ENCODE measurements at places on chromosomes 3 and 15. TPM values are rescaled to one million over a fixed set of nuclear protein-coding genes. Genes with fewer than 3 reads are reported as not detected.
A peak's percentile ranks its signal among the peaks of the same experiment; 100 is the strongest.

GRCh38 chr3:58502872-58503271 is 11.0 kb downstream of the KCTD6 start:
- H3K4me1 ChIP-seq = no peaks in the 10 kb centered on the region
- no peak overlapping the region for H3K27ac ChIP-seq
- H3K27me3 ChIP-seq = no peaks in the 10 kb centered on the region
- H3K36me3 ChIP-seq = peaks cover 38% of the 10 kb centered on the region
- H3K4me3 ChIP-seq = no peak overlapping the region

DNA sequence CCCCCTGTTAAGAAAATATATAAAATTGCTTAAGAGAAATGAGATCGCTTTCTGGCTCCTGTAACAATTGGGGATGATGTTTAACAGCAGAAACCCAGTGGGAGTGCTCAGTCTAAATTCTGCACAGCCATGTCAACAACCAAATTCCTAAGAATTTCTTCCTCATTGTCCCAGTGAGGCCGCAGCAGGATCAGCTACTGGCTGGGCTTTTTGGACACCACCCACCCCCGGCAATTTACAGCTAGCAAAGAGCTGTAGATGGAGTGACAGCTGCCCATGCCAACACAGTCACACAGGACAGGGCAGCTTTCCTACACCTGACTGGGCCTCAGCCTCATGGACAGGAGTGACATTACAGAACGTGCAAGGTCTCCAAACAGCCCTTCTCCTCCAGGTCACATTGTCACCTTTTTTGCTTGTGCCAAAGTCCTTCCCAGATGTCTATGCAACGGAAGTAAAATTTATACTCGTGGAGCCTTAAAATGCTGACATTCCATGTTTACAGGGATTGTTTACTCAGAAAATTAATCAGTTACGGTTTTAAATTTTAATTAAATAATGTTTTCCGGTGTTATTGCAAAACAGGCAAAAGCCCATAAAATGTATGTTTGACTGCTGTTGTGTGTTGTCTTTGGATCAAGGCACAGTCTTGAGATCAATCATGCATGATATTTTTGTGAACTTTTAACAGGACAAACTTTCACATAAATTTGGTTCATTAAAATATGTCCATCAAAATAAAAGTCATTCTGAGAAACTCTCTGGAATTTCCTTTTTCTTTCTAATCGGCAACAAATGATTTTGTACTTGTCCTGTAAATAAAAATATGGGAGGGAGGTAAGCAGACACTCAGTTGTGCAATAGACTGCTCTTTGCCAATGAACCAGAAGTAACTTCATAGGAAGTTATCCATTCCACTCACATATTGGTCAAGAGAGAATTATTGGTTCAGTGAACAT is 943.2 kb downstream of the MCTP2 start:
- no peak overlapping the region for H3K27ac ChIP-seq

- H3K27ac ChIP-seq = no peak overlapping the region
- no peak for DNase-seq
- H3K27me3 ChIP-seq = no peaks in the 10 kb centered on the region
- no peaks in the 10 kb centered on the region for H3K36me3 ChIP-seq
- H3K4me1 ChIP-seq = no peaks in the 10 kb centered on the region
Observed at GRCh38 chr3:61638741-61639140, 77.4 kb downstream of the PTPRG start.

GRCh38 chr3:16319307-16319706 is 54.3 kb downstream of the OXNAD1 start:
- peak overlapping the region; percentile 48 for H3K27ac ChIP-seq
- peaks cover 92% of the 10 kb centered on the region for H3K36me3 ChIP-seq
- peak; percentile 91 for DNase-seq
- no peak overlapping the region for H3K4me3 ChIP-seq
- no peaks in the 10 kb centered on the region for H3K27me3 ChIP-seq
- H3K4me1 ChIP-seq = peaks cover 68% of the 10 kb centered on the region

GRCh38 chr3:195131176-195131575 is 139.8 kb downstream of the XXYLT1 start:
- peaks cover 26% of the 10 kb centered on the region for H3K4me1 ChIP-seq
- no peak for DNase-seq
- no peaks in the 10 kb centered on the region for H3K27me3 ChIP-seq
- no peaks in the 10 kb centered on the region for H3K36me3 ChIP-seq
- H3K4me3 ChIP-seq = no peak overlapping the region

DNA sequence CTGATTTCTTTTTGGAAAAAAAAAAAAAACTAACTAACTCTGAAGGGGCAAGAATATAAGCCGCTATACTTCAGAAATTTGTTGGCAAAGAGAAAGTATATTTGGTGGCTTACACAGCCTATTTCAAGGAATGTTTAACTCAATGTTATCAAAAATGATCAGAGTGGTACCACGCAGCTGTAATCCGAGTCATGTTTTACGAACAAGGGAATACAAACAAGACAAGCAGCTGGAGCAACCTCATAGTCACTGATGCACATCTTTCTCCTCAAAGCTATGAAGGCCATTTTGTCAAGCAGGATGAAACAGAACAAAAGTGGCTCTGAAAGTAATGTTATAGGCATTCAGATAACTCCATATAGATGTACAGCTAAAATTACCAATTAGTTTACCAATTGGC is 81.2 kb downstream of the SCAPER start:
- H3K27me3 ChIP-seq = no peaks in the 10 kb centered on the region
- peaks cover 7% of the 10 kb centered on the region for H3K36me3 ChIP-seq
- no peak overlapping the region for H3K4me3 ChIP-seq
- H3K4me1 ChIP-seq = no peaks in the 10 kb centered on the region

DNA sequence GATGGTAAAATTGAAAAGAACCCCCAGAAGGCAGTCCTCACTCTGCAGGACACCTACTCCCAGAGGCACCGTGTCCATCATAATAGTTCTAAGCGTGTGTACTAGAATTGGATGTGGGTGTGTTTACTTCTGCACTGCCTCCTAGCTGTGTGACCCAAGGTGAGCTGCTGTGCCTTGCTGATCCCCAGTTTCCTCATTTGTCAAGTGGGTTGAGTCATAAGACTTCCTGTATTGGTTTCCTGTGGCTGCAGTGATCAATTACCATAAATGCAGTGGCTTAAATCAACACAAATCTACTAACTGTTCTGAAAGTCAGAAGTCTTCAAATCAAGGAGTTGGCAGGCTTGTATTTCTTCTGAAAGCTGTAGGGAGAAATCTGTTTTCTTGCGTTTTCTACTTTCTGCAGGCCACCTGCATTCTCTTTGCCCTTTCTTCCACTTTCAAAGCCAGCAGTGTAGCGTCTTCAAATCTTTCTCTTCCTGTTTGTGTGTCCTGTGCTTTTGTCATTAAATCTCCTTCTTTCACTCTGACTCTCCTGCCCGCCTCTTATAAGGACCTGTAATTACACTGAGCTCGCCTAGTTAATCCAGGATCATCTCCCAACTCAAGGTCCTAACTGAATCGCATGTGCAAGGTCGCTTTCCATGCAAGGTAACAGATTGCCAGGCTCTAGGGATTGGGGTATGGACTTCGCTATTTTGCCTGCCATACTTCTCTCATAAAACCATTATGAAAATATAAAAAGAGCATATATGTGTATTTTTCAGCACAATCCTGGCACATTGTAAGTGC is 59.0 kb downstream of the RORA start:
- peaks cover 4% of the 10 kb centered on the region for H3K27me3 ChIP-seq
- no peak overlapping the region for H3K4me3 ChIP-seq
- no peak overlapping the region for H3K27ac ChIP-seq
- H3K4me1 ChIP-seq = peaks cover 18% of the 10 kb centered on the region
- H3K36me3 ChIP-seq = no peaks in the 10 kb centered on the region
- no peak for DNase-seq

DNA sequence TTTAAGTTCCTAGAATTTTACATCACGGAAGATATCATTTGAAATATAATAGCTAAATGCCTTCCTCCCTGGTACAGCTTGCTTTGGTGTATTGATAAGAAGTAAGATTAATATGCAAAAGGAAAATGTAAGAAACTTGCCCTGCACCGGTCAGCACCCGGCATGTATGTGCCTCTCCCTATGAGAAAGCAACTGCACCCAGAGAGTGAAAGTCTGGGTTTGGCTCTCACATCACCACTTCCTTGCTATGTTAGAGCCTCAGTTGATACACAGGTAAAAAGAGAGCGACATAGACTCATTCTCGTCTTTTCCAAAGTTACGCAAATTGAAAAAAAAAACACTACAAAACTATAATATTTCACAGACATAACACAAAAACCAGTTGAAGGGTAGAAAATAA is 96.7 kb downstream of the FOXP1 start:
- H3K4me3 ChIP-seq = peak overlapping the region; percentile 28
- peak overlapping the region; percentile 78 for H3K27ac ChIP-seq
- peaks cover 68% of the 10 kb centered on the region for H3K4me1 ChIP-seq
- peak; percentile 54 for DNase-seq
- no peaks in the 10 kb centered on the region for H3K36me3 ChIP-seq

GRCh38 chr15:40754574-40754882 is 526 bp downstream of the RMDN3 start:
- H3K27ac ChIP-seq = peak overlapping the region; percentile 65
- DNase-seq = no peak
- no peaks in the 10 kb centered on the region for H3K27me3 ChIP-seq
- peaks cover 30% of the 10 kb centered on the region for H3K4me1 ChIP-seq

GRCh38 chr3:105714453-105714852 is 154.4 kb downstream of the CBLB start:
- no peak overlapping the region for H3K27ac ChIP-seq
- no peak overlapping the region for H3K4me3 ChIP-seq
- H3K36me3 ChIP-seq = peaks cover 59% of the 10 kb centered on the region
- DNase-seq = no peak

GRCh38 chr3:83218383-83219200 is 1457.1 kb upstream of the GBE1 start:
- no peaks in the 10 kb centered on the region for H3K27me3 ChIP-seq
- H3K36me3 ChIP-seq = no peaks in the 10 kb centered on the region
- no peak overlapping the region for H3K27ac ChIP-seq
- no peak for DNase-seq

GRCh38 chr3:188174317-188175044 is 20.5 kb downstream of the LPP start:
- H3K27ac ChIP-seq = no peak overlapping the region
- no peak for DNase-seq
- H3K27me3 ChIP-seq = no peaks in the 10 kb centered on the region
- no peaks in the 10 kb centered on the region for H3K36me3 ChIP-seq
- H3K4me1 ChIP-seq = peaks cover 39% of the 10 kb centered on the region

DNA sequence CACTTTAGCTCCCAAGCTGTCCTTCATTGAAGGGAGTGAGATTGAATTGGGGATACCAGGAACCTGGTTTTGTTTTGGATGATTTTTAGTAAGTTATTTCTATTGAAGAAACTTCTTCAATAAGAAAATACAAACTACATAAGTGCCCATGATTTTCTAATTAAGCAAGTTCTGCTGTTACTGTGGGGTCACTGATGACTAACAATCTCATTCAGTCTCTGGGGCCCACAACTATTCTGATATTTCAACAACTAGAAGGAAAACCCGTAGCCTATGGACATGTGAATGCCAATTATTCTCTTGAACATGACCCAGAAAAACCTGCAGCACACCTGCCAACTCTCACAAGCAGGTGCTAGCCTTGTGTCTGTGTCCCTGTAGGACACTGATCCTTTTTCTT is 184.6 kb downstream of the DCLK3 start:
- H3K27me3 ChIP-seq = no peaks in the 10 kb centered on the region
- no peaks in the 10 kb centered on the region for H3K36me3 ChIP-seq
- no peak for DNase-seq
- no peaks in the 10 kb centered on the region for H3K4me1 ChIP-seq
- H3K4me3 ChIP-seq = no peak overlapping the region

GRCh38 chr15:57686657-57687056 is 19.9 kb upstream of the POLR2M start:
- no peak for DNase-seq
- no peaks in the 10 kb centered on the region for H3K36me3 ChIP-seq
- H3K4me1 ChIP-seq = no peaks in the 10 kb centered on the region
- no peak overlapping the region for H3K4me3 ChIP-seq

- no peak for DNase-seq
- H3K4me1 ChIP-seq = peaks cover 31% of the 10 kb centered on the region
- peak overlapping the region; percentile 92 for H3K27ac ChIP-seq
- no peaks in the 10 kb centered on the region for H3K36me3 ChIP-seq
Observed at GRCh38 chr3:157089455-157090221, 70.3 kb downstream of the CCNL1 start.

- DNase-seq = no peak
- peak overlapping the region; percentile 50 for H3K4me3 ChIP-seq
- H3K27me3 ChIP-seq = no peaks in the 10 kb centered on the region
- peaks cover 40% of the 10 kb centered on the region for H3K4me1 ChIP-seq
- no peaks in the 10 kb centered on the region for H3K36me3 ChIP-seq
Observed at GRCh38 chr3:152193673-152194267, 75.0 kb upstream of the MBNL1 start.

- DNase-seq = no peak
- no peak overlapping the region for H3K4me3 ChIP-seq
- H3K36me3 ChIP-seq = no peaks in the 10 kb centered on the region
- no peaks in the 10 kb centered on the region for H3K4me1 ChIP-seq
- no peak overlapping the region for H3K27ac ChIP-seq
- no peaks in the 10 kb centered on the region for H3K27me3 ChIP-seq
Observed at GRCh38 chr3:140595295-140595694, 82.6 kb upstream of the TRIM42 start.

- DNase-seq = no peak
- no peak within 1 kb of the TSS for H3K4me3 ChIP-seq
- H3K27ac ChIP-seq = no peak within 1 kb of the TSS
- H3K27me3 ChIP-seq = peaks cover 25% of the 10 kb centered on the region
Observed at GRCh38 chr15:73753250-73754130, at the start of gene INSYN1. Gene INSYN1 (minus strand): TSS chr15:73753351. CDS start chr15:73751130, 2,221 bp downstream.

DNA sequence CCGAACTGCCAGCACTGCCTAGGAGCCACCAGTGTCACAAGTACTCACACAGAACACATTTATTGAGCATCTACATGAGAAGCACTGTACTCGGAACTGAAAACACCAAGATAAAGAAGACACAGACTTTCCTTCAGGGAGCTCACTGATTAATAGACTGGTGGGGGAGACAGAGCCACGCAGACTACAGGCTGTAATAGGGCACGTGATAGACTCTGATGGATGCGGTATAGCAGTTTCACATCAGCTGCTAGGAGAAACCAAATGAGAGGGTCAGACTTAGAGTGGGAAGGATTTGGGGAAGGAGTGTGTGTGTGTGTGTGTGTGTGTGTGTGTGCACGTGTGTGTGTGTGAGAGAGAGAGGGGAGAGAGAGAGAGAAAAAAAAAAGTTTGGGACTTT is 12.1 kb downstream of the EPHB1 start:
- peaks cover 12% of the 10 kb centered on the region for H3K4me1 ChIP-seq
- H3K27me3 ChIP-seq = no peaks in the 10 kb centered on the region
- DNase-seq = no peak
- H3K36me3 ChIP-seq = no peaks in the 10 kb centered on the region

Gene GPR62
- total RNA-seq = not detected

Gene DGKG
- total RNA-seq = not detected

Gene HTR3E
- not detected for total RNA-seq

Gene VEPH1
- total RNA-seq = not detected

Gene ACKR4
- 0.16 TPM for total RNA-seq

Gene ZBTB20
- total RNA-seq = 47.4 TPM

Gene KLF15
- total RNA-seq = 0.30 TPM

Gene GOLGA8Q
- not detected for total RNA-seq

Gene FAM174B
- total RNA-seq = 3.4 TPM

Gene GUCA1C
- total RNA-seq = not detected

Gene ALAS1
- 7.0 TPM for total RNA-seq

Gene KLHL40
- total RNA-seq = not detected

Gene ABTB1
- total RNA-seq = 118 TPM
